Subcutaneous adipose tissue (tissue), 4 donors: ENCODE measurements at places on chromosomes 2 and 18. TPM values are rescaled to one million over a fixed set of nuclear protein-coding genes. Genes with fewer than 3 reads are reported as not detected.

The SIX3 gene
- total RNA-seq: not detected

The AKAIN1 gene
- total RNA-seq: 2.9 TPM

The CRYBA2 gene
- total RNA-seq: not detected

The CYTIP gene
- total RNA-seq: 6.4 TPM
